ENCODE measurements at places on chromosomes 12 and 14. TPM values are rescaled to one million over a fixed set of nuclear protein-coding genes. Genes with fewer than 3 reads are reported as not detected.

Gene CCDC196
- not detected for total RNA-seq

Gene REP15
- total RNA-seq = 0.36 TPM

Gene RNASE3
- total RNA-seq = not detected

Gene LMNTD1
- total RNA-seq = not detected

Gene TAS2R50
- total RNA-seq = not detected

Gene MSI1
- total RNA-seq = 1.3 TPM

Gene GPRC5D
- total RNA-seq = not detected

Gene ZNF664
- 53.4 TPM for total RNA-seq

Gene PTGER2
- total RNA-seq = 3.3 TPM

Gene ADAM21
- not detected for total RNA-seq

Gene ACTR10
- total RNA-seq = 43.0 TPM

Gene KRT86
- 42.4 TPM for total RNA-seq

Gene HOXC6
- total RNA-seq = 4.4 TPM

Gene TBX5
- not detected for total RNA-seq

Gene ATXN2
- 49.9 TPM for total RNA-seq

Gene PLCZ1
- total RNA-seq = not detected

Gene INHBC
- not detected for total RNA-seq

Gene TSPAN8
- total RNA-seq = not detected

Gene PKP2
- 7.9 TPM for total RNA-seq

Gene CRIP1
- total RNA-seq = 1,791 TPM

Gene HOXC12
- not detected for total RNA-seq

Gene HVCN1
- total RNA-seq = 0.86 TPM

Gene TRHDE
- total RNA-seq = 0.18 TPM

Gene ARHGEF40
- total RNA-seq = 8.6 TPM

Gene METTL25
- total RNA-seq = 2.6 TPM

Gene DAO
- not detected for total RNA-seq

Gene HSPB8
- total RNA-seq = 22.0 TPM

Gene DAD1
- 376 TPM for total RNA-seq

Gene ASPG
- total RNA-seq = not detected

Gene TAS2R7
- total RNA-seq = not detected

Gene PPP1R1A
- 0.33 TPM for total RNA-seq

Gene ANKRD9
- total RNA-seq = 10.6 TPM

Gene KRT71
- total RNA-seq = not detected

Gene SLC5A8
- total RNA-seq = not detected

Gene B4GALNT3
- total RNA-seq = 0.69 TPM

All from A549 treated with Hydrocortisone at 1 μM for 4 hours (cell line).